Activated CD4-positive, alpha-beta T cell treated with anti-CD3 and anti-CD28 coated beads for 4 hours (primary cell): ENCODE measurements at places on chromosomes 5 and 9.

GRCh38 chr5:979100-979817 lies 29.3 kb upstream of the NKD2 start:
- DNase-seq: no peak

GRCh38 chr5:140398379-140398811 lies 3.2 kb upstream of the ANKHD1 start:
- no peak for DNase-seq

- DNase-seq: no peak
Measured at GRCh38 chr9:130589754-130590153, 10.4 kb downstream of the FUBP3 start.

GRCh38 chr5:73229271-73229670 lies 56.3 kb downstream of the TMEM174 start:
- no peak for DNase-seq

GRCh38 chr5:68883436-68883835 lies 210.4 kb upstream of the SLC30A5 start:
- no peak for DNase-seq
